ENCODE measurements at places on chromosomes 3 and 15.

- no peak for DNase-seq
Observed at GRCh38 chr15:72009222-72009621, 108.7 kb downstream of the MYO9A start.

GRCh38 chr3:78988324-78988723 lies 779.5 kb downstream of the ROBO1 start:
- DNase-seq = no peak

DNA sequence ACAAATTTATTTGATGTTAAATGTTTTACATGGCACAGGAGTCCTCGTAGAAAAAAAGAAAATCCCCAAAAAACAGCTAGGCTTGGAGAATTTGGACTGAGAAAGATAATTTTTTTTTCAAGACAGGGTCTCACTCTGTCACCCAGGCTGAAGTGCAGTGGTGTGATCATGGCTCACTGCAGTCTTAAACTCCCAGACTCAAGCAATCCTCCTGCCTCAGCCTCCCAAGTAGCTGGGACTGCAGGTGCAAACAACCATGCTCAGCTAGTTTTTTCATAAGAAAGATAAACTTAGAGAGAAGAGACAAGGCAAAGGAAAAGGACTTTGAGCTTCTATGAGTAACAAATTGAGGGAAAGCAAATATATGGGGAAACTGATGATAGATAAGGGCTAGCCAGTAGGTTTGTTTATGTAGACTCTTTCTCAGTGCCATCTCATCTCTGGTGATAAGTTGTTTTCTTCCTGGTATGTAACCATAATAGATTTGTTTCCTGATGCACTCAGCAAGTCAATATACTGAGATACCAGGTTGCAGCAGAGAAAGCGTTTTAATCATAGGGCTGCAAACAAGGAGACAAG lies 13.1 kb upstream of the TRMT10C start:
- no peak for DNase-seq

GRCh38 chr15:43943511-43943910 lies 116.7 kb downstream of the WDR76 start:
- DNase-seq = no peak

DNA sequence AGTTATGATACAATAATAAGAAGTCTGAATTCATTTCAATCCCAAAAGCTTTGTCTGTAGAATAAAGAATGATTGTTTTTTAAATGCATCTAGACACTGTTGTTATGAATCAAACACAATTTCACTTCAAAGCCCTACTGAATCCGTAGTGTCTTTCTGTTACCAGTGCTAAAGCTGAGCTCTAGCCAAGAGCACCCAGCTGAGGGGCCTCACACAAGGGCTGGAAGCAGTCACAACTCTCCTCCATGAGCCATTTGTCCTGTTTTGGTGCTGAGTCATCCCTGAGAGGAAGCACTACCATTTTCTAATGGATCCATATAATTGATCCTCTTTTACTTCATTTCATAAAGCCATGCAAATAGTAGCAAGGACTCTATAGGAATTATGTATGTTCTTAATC lies 158.2 kb upstream of the ANKRD28 start:
- DNase-seq = no peak

DNA sequence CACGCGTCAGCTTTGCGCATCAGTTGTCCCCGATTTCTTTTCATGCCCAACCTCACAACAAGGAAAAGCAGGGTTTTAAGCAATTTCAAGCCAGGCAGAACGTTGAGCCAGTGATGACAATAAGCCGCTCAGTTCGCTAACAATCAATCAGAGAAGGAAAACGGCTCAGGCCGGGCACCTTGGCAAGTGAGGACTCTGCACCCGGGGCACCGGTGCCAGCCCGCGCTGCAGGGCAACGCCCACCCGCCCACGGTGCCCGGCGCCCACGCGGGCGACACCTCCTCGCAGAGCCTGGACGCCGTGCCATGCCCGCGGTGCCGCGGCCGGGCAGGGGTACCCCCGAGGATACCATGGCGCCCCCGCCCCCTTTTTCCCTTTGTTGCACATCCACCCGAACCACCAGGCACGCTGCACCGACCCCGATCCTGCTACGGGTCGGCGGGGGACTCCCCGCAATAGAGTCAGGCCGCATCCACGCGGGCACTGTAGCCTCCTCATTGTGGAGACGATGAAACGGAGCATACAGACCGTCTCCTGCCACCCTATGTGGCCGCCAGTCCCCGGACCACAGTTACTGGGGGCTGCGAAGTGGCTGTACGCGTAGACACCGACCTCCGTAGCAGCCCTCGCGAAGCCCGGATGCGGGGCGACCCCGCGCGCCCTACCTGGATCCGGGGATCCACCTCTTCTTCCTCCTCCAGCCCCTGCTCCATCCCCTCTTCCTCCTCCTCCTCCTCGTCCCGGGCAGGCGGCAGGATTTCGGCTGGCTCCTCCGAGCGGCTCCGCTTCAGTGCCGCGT lies 581 bp downstream of the SH3BP5 start:
- DNase-seq = no peak

DNA sequence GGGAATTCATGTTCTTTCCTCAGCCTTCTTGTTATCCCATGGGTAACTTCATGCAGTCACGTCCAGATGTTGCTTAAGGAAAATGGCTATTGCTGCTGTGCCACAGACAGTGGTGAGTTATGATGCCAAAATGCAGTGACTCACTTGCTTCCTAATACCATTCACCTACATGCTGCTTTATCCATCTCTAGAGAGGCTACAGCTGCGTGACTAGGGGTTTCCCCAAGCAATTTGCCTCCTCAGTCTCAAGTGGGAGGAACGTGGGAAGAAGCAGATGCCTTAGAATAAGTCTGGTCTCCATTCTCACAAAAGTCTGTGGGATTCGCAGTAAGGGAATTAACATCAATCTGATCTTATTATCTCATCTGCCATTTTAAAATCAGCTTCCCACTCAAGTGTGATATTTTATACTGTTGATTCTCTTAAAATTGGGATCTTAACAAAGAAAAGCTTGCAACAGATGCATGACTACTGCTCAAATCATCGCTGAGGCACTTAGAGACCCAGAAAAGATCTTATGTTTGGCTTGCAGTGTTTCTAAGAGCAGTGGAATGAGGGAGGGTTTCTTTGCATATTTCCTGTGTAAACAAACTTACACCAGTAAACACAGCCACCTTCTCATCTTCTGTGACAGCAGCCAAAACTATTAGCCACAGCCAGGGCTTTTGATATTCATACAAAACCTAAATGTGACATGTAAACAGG lies 62.0 kb upstream of the ACP3 start:
- DNase-seq = peak; percentile 23

GRCh38 chr3:18902081-18902793 lies 246.1 kb upstream of the KCNH8 start:
- no peak for DNase-seq

GRCh38 chr3:14616606-14617507 lies 34.7 kb upstream of the CCDC174 start:
- no peak for DNase-seq

- DNase-seq = no peak
Observed at GRCh38 chr15:49506341-49506740, 83.3 kb downstream of the FGF7 start.

GRCh38 chr15:91407269-91407889 lies 307.3 kb downstream of the SV2B start:
- no peak for DNase-seq

GRCh38 chr15:62390791-62391640 lies 225.9 kb upstream of the C2CD4B start:
- DNase-seq = no peak

DNA sequence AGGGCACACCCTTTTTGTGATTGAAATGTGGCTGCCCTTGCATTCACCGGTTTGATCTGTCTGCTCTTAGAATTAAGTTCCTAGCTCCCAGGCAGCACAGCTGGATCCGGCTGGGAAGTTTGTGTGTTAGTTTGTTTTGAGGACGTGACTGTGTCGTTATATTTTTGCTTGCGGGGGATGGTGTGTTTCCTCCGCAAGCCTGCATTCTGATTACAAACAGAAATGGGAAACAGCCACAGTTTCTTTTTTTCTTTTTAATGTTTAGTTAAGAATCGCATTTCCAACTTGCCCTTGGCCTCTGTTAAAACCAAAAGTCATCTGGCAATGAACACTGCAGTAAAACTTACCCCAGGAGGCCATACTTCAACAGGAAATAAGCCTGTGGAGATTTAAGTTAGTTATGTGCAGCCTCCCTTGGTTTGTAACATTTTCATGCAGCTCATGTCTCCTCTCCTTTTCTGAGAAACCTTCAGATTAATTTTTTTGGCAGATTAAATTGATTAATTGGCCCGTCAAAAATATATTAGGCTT lies 888 bp downstream of the TMOD3 start:
- DNase-seq = no peak

DNA sequence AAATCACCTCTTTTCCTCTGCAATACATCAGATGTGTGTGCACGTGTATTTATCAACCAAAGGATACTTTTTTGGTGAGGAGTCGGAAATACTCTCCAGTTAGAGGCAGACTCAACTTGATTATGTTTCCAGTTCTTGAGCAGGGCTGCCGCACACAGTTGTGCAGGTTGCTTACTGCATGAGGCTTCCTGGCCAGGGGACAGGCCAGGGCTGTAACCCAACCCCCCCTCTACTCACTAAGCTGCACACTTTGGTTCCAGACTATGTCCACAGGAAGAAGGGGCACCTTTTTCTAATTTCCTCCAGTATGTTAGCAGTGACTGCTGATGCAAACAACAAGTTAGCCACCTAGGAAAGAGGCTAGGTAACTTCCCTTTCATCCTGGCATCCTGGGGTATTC lies 476.9 kb upstream of the TBL1XR1 start:
- no peak for DNase-seq

- no peak for DNase-seq
Observed at GRCh38 chr3:172519740-172520139, 3.5 kb downstream of the TNFSF10 start.

- peak; percentile 79 for DNase-seq
Observed at GRCh38 chr15:73950831-73951561, 24.7 kb downstream of the LOXL1 start.

DNA sequence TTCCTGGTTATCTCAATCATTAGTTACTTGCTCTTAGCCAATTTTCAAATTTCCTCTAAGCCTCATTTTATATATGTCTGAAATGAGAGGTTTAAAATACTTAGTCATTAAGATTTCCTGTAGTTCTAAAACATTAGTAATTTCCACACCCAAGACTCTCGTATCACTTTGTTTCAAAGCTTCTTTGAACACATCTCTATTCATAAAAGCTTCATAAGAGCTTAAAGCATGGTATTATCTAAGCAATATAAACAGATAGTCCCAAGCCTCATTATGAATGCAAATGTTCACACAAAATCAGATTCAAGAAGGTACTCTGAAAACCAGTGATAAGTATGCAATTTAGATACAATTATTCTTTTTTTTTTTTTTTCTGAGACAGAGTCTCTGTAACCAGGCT lies 217.0 kb downstream of the FMN1 start:
- DNase-seq = no peak

DNA sequence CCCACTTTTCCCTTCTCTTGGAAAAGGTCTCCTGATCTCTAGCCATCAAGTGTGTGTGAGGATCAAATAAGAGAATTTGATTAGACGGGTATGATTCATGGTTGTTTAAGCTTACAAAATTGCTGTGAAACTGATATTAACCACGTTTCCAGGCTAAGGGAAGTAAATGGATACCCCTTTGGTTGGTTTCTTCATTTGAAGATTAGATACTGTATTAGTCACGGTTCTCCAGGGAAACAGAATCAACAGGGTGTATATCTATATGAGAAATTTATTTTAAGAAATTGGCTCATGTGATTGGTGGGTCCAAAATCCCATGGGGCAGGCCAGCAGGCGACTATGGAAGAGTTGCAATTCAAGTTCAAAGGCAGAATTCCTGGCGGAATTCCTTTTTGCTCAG lies 112.7 kb upstream of the SELENOK start:
- DNase-seq = no peak

- no peak for DNase-seq
Observed at GRCh38 chr15:78208887-78209645, 25.3 kb downstream of the ACSBG1 start.

- DNase-seq = no peak
Observed at GRCh38 chr3:139636511-139636910, 41.3 kb downstream of the NMNAT3 start.

- DNase-seq = no peak
Observed at GRCh38 chr3:124995460-124995994, 60.3 kb downstream of the HEG1 start.

DNA sequence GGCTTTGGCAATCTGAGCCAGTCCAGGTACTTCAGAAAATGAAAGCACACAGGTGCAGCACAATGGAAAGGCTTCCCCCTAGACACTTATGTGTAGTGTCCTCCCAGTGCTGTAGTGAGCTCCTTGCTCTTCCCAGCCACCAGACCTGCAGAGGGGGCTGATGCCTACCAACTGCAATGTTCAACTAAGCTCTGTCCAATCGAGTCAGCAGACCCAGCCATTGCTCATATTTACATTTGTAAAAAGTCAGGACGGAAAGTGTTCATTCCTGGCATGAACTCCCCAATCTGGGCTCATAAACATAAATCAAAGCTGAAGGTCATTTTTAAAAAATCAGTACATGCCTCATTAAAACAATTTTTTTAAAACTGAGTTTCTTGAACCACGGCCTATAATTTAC lies 73.0 kb downstream of the FOXP1 start:
- peak; percentile 31 for DNase-seq

DNA sequence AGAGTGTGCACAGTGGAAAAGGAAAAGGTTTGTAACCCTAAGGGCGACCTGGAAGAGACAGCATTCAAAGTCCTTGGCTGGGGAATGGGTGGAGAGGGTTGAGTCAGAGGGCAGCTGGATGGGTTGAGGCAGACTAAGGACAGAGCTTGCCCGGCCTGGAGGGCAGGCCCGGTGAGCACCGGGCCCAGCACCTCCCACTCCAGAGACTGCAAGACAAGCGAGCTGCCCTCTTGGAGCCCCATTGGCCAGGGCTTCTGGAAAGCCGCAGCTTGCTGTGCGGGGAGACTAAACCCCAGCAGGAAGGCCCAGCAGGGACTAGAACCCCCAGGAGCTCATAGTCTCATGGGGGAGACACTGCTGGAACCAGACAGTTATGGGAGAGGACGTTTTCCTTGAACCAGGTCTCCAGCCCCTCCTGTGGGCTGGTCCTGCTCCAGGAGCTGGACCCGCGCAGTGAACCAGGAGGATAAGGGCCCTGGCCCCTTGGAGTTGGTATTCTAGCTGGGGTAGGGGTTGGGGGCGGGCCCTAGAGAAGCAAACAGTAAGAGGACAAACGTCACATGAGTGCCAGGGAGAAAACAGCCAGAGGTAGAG lies 59.1 kb downstream of the RGMA start:
- no peak for DNase-seq

GRCh38 chr15:24924621-24925020 lies 30.2 kb upstream of the SNRPN start:
- no peak for DNase-seq

DNA sequence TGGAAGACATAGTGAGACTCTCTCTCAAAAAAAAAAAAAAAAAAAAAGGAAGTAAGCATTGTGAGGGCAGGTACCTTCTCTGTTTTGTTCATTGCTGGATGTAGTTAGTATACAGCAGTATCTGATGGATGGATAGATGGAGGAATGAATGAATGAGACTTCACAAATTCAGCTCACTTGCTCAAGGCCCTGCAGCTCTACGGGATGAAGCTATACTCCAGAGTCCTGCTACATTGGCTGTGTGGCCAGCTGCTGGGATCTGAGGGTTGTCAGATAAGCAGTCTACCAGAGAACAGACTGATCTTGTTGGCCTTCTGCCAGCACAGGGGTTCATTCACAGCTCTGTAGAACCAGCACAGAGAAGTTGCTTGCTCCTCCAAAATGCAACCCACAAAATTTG lies 35.0 kb downstream of the MLH1 start:
- DNase-seq = no peak

- DNase-seq = no peak
Observed at GRCh38 chr3:35296533-35296932, 342.8 kb upstream of the ARPP21 start.

All from fibroblast of skin of left biceps (primary cell).